ENCODE measurements at places on chromosomes 2 and 18.
A peak's percentile ranks its signal among the peaks of the same experiment; 100 is the strongest.

GRCh38 chr2:39027421-39027820, 93.4 kb downstream of the SOS1 start:
- H3K27me3 ChIP-seq, result no peaks in the 10 kb centered on the region
- H3K4me3 ChIP-seq, result no peak overlapping the region
- DNase-seq, result peak; percentile 38
- H3K4me1 ChIP-seq, result peaks cover 46% of the 10 kb centered on the region
- no peaks in the 10 kb centered on the region for H3K36me3 ChIP-seq
- no peak overlapping the region for H3K27ac ChIP-seq

GRCh38 chr2:134470561-134471168, 216.8 kb downstream of the MGAT5 start:
- H3K27ac ChIP-seq, result no peak overlapping the region
- no peaks in the 10 kb centered on the region for H3K4me1 ChIP-seq
- DNase-seq, result no peak
- no peak overlapping the region for H3K4me3 ChIP-seq

- H3K36me3 ChIP-seq, result no peaks in the 10 kb centered on the region
- H3K4me1 ChIP-seq, result no peaks in the 10 kb centered on the region
- DNase-seq, result no peak
- no peaks in the 10 kb centered on the region for H3K27me3 ChIP-seq
Measured at GRCh38 chr18:65287652-65288051, 463.2 kb upstream of the CDH7 start.

GRCh38 chr2:30252723-30253701, 21.7 kb downstream of the LBH start:
- H3K27me3 ChIP-seq, result no peaks in the 10 kb centered on the region
- H3K36me3 ChIP-seq, result no peaks in the 10 kb centered on the region
- no peak overlapping the region for H3K27ac ChIP-seq
- DNase-seq, result no peak
- H3K4me1 ChIP-seq, result 0 out of 2 replicates have a peak, but pooled peaks cover 4% of the 10 kb centered on the region

DNA sequence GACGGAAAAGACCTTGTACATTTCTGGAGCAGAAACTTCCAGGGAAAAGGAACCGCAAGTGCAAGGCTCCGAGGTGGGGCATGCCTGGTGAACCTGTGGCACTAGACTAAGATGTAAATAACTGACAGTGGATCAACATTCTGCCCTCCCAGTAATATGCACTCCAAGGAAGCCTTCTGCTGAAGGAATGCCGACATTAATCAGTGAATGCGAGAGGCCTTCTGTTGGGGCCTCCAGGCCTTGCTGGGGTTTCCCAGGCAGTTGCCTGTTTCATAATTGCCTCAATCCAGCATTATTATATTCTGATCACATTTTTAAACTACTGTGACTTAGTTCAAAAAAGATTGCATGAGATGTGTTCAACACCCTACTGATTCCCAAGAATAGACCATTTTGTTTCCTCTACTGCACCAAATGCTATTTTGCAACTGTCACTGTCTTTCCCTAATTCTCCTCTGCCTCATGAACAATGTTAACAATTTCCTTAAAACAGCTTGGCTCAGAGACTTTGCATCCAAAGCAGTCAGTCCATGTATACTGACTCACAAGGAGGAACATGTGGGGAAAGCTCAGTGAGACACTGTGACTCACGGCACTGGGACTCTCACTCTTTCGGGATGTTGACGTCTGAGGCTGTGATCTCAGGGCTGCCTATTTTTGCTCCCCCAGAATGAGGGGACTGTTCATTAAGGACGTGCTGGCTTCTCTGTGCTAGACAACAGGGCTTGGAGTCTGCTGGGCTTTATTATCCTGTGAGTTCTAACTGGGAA, 10.5 kb upstream of the DSG2 start:
- H3K4me1 ChIP-seq, result no peaks in the 10 kb centered on the region
- no peak overlapping the region for H3K4me3 ChIP-seq
- H3K27ac ChIP-seq, result no peak overlapping the region
- H3K27me3 ChIP-seq, result no peaks in the 10 kb centered on the region
- no peaks in the 10 kb centered on the region for H3K36me3 ChIP-seq
- DNase-seq, result no peak

DNA sequence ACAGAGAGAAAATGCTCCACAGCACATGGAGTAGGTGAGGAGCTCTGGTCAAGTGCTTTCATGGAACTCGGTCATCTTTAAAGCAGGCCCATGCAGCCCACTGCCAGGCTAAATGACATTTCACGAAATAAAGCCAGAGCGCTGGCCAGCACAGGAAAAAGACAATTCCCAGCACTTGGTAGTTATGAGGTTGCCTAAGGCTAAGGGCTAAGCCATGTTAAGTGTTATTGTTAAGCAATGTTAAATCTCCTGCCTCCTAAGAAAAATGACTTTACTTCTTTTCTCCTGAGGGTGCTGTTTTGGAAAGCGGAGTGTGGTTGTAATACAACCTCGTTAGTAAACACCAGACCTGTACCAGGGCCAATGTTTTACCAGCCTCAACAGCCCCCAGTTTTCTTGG, 125.9 kb upstream of the NRP2 start:
- H3K27ac ChIP-seq, result 0 out of 2 replicates have a peak overlapping the region, but pooled peaks have one; percentile 17
- no peaks in the 10 kb centered on the region for H3K36me3 ChIP-seq
- peaks cover 13% of the 10 kb centered on the region for H3K4me1 ChIP-seq
- no peaks in the 10 kb centered on the region for H3K27me3 ChIP-seq
- no peak for DNase-seq
